Kidney (tissue), 22 donors: ENCODE measurements at places on chromosomes 2 and 18.

GRCh38 chr2:206218796-206219499 lies 55.5 kb upstream of the ZDBF2 start:
- no peak for DNase-seq

DNA sequence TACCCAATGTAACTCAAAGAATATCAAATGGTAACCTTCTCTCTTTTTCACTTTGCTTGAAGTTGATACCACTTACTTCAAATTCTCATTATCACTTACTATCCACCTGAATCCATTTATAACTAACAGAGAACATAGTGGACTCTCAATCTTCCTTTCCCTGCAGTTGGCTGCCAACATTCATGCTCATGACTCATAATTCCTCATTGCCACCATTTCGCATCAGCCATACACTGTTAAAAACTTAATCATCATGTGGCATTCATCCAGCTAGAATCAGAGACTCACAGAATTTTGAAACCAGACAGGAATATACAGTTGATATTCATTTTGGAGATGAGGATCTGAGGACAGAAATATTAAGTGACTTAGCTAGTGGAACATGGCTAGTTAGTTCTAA lies 56.8 kb downstream of the SLC4A10 start:
- DNase-seq, result no peak

DNA sequence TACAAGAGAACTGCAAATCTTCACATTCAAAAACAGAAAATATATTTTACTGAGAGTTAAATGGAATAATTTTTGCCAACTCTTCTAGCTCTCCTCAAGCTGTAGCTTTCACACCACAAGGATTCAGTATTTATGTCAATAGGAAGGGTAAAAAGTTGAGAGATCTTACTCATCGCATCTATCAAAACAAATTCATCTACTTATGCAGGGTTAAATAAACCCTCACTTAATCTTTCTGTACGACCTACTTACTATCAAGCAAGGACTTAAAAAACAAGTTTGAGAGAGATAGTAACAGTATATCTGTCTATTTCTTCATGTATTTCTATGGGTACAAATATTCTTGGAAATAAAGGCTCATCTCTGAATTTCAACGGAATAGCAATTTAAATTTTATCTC lies 35.5 kb downstream of the SIGLEC15 start:
- no peak for DNase-seq

DNA sequence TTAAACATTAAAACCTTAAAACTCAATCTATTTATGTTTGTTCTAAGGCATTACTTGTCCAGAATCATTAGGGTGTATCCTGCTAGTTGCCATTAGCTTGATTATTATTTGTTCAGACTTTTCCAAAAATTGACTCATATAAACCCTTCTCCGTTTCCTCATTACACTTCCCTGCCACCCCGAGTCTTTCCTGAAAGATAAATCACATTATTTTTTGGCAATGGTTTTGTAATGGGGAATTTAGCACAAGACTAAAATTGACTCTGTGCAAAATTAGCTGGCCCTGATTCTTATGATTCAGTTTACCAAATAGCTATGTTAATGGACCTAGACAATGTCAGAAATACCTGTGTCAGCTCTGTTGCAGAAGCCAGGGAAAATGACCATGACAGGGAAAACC lies 112.2 kb upstream of the NT5C1B start:
- no peak for DNase-seq

DNA sequence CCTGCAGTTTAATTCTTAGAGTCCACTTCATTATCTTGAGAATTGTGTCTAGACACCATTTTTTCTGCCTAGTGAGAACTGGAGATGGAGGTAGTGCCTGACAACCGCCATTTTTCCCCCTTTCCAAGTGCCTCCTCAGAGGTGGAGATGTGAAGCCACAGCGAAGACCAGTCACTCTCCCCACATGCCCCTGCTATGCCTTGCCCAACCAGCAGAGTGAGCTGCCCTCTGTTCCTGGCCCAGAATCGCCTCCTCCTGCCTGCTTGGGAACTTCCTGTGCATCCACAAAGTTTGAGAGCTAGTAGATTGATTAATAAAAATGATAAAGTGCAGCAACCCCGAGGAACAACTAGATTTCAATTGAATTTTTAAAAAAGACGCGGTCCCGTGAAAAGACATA lies 123.3 kb downstream of the CLIP4 start:
- no peak for DNase-seq

GRCh38 chr18:65568866-65569265 lies 181.9 kb upstream of the CDH7 start:
- no peak for DNase-seq

DNA sequence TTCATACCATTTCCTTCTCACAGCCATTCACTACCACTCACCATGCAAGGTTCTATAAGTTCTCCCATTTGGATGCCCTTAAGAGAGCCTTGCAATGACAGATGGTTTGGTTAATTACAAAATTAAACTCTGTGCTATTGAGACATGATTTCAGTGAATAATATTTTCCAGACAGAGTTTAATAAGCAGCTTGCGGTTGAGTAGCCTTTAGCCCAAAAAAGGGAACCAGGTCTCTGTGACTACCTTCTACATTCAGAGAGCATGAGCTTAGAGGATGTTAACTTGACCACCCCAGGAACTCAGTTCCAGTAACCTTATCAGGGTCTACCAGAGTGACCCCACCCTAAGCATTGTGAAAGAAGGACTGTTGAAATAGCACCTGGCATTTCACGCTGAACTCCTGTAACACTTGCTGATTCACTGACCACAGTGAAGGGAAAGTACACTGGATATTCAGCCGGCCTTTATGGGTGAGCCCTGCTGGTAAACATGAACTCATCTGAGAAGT lies 1173.1 kb upstream of the ZEB2 start:
- peak; percentile 0 for DNase-seq

DNA sequence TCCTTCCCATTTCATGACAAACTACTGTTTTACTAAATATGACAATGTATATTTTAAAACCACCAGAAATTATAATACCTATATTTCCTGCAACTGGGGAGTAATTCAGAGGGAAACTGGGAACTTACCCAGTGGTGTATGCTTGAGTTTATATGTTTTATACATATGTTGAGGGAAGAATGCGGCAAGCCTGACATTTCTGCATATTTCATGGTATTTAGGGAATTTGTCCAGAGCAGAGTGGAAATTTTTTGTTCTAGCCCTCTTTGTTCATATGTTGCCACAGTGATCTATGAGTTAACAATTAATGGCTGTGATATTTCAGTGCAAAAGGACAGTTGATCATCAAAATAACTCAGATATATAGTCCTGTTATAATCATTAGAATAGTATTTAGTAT lies 230.8 kb upstream of the VWC2L start:
- no peak for DNase-seq

- DNase-seq, result peak; percentile 25
Observed at GRCh38 chr18:39039813-39040212, 1474.2 kb upstream of the CELF4 start.

GRCh38 chr2:48607307-48608014 lies 10.2 kb upstream of the GTF2A1L start:
- no peak for DNase-seq

GRCh38 chr2:214699236-214699635 lies 110.2 kb downstream of the BARD1 start:
- no peak for DNase-seq

DNA sequence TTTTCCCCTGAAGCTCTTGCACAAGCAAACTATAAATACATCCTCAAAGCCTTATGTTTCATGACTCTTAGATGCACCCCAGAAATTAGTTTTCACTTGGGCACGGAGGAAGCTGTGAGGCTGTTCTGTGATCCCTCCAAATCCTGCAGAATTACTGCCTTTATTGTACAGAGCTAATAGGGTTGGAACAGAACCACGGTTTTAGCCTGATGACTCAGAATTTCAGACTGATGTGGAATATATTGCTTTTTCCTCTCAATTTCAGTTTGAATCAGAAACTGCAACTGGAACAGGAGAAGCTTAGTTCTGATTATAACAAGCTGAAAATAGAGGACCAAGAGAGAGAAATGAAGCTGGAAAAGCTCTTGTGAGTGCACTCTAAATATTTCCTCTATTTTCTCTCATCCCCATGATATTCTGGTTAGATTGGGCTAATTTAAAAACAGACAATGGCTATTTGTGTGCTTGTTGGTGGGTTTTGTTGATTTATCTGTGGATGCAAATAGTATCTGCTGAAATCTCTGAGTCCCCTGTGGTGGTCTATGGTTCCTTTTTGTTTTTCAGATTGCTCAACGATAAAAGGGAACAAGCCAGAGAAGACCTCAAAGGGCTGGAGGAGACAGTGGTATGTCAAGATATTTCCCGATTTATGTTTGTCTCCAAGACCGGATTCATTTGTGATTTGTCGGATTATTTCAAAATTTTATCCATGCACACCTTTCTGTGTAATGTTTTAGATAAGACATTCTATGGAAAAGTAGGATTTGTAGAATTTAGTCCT lies 38.2 kb upstream of the LYPD6B start:
- DNase-seq, result no peak

GRCh38 chr2:60408811-60409530 lies 144.5 kb downstream of the BCL11A start:
- no peak for DNase-seq

DNA sequence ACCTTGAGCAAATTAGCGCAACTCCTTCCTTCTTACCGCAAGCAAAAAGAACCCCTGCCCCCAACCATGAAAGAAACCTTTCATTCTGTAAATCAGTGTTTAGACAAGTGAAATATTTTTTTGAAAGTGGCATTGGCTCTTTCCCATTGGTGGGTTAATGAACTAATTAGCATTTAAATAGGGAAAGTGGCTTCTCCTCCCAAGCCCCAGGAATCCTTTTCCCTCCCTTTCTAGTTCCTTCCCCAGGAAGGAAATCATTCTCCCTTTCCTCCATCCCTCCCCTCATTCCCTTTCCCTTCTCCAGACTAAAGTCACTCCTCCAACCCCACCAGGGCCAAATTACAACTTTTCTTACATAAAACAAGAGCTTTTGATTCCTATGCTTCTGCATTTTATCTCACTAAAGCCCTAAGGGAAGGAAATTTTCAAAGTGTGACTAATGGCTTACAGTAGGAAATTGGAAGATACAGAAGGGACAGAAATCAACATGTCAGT lies 22.9 kb upstream of the TYMS start:
- no peak for DNase-seq

DNA sequence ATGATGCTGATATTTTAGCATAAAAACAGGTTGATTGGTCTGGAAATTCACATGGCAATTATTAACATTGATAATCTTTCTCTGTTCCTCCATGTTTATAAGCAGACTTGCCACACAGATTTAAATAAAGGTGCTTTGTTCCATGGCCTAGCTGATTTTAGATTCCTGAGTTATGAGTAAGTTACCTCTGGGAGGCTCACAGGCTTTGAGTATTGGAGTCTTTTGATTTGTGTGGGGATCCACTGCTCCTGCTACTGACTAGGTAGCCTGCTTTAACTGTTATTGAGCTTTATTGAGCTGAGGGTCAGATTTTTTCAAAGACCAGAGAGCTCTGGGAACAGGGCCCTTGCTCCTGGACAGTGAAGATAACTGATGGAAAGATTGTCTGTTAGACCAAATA lies 166.1 kb downstream of the ANKRD30B start:
- DNase-seq, result no peak

- no peak for DNase-seq
Observed at GRCh38 chr2:69296421-69296820, 90.6 kb downstream of the GFPT1 start.

GRCh38 chr2:216485745-216486144 lies 12.9 kb upstream of the RPL37A start:
- no peak for DNase-seq

DNA sequence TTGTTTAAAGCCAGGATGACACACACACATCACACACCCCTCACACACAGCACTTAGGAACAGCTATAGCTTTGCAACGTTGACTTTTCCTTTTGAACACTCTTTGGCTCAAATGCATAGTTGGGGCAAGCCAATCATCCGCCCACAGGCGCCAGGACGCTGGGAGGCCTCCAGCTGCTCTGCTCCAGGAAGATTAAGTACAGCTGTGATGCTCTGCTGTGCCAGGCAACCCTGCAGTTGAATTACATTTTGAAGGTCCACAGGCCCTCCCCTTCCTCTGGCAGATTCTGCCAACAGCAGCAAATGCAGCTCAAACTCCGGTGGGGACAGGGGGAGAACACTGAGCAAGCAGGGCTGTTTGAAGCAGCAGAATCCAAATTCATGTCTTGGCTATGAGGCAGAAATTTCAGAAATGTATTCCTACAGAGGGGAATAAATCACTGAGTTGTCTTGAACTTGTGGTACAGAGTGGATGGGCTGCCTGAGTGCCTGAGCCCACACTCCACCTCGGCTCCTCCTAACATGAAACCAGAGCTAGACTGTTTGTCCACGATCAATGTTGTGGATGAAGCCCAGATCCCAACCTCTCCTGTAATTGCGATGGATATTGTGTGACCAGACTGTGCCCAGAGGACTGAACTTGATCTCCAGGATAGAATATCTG lies 86.5 kb upstream of the PPP1CB start:
- no peak for DNase-seq

GRCh38 chr18:41875094-41875780 lies 79.8 kb upstream of the PIK3C3 start:
- no peak for DNase-seq

DNA sequence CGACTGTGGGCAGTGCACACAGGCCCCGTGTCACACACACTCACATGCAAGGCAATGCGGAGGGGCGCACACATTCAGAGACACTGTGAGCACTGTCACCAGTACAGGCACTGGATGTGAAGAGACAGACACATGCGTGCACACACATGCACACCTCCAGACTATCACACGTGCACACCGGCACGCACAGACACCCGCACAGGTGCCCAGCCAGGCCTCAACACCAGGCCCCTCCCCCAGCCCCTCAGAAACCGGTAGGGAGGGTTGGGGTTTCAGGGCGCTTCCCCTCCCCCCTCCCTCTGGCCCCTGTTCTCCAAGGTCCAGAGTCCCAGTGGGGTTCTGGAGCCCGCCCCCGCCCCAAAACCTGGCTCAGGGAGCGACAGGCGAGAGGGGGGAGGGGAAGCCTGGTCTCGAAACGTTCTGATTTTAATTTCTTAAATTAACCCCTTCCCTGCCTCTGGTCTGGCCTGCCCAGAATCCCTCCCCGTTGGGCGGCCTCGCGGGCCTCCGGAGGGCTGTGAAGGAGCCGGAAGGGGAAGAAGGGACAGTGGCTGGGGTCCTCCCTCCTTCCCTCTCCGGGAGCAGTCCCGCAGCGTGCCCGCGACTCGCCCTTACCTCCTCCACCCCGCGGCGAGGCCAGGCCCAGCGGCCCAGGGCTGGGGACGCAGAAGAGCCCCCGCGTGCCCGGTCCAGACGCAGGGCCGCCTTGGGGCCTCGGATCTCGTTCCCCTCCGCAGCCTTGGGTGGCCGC lies 558 bp downstream of the FBXO41 start:
- peak; percentile 70 for DNase-seq

DNA sequence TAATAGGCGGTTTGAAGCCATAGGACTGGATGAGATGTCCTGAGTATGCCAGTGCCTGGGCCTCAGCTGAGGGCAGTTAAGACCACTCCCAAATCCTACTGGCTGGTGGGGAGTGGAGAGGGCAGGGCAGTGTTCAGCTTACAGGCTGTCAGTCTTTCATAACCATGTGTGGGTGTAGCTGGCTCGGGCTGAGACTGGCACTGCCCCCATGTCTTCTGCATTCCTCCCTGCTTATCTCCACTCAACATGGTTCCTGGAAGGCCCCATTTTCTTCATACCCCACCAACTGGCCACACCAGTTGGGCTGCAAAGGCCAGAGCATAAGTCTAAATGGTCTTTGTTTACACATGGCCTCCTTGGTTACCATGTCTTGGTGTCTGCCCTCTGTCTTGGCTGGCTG lies 17.2 kb upstream of the IL37 start:
- no peak for DNase-seq

GRCh38 chr2:75540994-75541393 lies 19.7 kb downstream of the EVA1A start:
- DNase-seq, result no peak
